ENCODE measurements at places on chromosomes 3 and 15.
A peak's percentile ranks its signal among the peaks of the same experiment; 100 is the strongest.

DNA sequence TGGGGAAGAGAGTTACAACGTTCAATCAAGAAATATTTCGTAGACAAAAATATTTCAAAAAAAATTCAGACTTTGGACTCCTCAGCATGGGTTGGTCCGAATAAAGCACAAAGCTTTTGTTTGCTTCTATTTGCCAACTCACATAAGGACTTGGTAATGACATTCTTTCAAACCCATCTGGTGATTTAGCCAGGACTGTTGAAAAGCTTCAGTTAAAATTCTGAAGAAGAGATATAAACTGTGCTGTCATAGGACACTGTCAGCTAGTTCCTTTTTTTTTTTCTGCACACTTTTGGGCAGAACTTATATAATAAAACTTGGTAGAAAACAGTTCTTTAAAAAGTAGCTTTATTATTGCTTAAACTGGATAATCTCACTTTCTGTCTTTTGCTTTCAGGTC, 660.8 kb upstream of the SGO1 start:
- peak; percentile 20 for DNase-seq

GRCh38 chr15:51699373-51699772, 18.1 kb downstream of the SCG3 start:
- no peak for DNase-seq

DNA sequence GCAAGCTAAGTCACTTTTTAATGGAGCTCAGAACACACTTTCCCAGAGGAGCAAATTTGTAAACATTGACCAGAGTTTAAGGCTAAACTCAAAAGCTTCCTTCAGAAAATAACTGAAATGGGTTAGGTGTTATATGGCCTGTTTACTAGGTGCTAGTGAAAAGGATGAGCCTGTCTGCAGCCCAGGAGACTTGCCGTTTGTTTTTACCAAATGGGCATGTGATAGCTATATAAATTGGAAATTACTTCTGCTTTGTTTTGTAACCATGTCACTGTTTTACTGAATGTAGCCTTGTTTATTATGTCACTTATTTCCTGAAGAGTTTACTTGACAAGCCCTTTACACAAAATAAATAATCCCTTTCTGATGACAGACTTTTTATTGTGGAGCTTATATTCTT, 109.4 kb upstream of the THSD4 start:
- no peak for DNase-seq

- DNase-seq, result no peak
These were observed 11.8 kb upstream of the RIOX2 start for GRCh38 chr3:97983933-97984491.

DNA sequence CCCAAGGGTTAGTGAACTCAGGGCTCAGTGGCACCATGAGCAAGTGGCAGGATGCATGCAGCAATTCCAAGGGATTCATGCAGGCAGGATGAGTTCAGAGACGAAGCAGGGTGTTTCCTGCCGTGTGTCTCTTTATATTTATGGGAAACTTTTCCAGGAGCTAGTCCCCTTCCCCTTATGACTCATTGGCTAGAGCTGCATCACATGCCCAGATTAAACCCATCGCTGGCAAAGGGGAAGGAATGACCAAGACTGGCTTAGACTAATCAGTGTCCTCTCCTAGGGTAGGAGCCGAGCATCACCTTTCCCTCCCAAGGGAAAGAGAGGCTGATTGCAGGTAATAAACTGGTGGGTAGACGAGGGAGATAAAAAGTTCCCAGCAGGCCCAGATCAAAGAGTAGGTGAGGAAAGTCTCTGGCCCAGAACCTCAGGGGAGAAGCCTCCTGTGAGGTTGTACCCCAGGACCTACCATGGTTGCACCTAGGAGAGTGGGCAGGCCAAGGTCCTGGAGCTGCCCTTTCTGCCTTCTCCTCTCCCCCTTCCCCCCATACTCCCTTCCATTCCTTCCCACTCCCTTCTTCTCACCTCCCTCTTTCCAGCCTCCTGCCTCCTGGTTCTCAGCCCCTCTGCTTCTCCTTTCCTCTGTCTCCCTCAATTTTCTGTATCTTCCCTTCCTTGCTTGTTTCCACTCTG, 67.8 kb upstream of the ITGA11 start:
- DNase-seq, result no peak

DNA sequence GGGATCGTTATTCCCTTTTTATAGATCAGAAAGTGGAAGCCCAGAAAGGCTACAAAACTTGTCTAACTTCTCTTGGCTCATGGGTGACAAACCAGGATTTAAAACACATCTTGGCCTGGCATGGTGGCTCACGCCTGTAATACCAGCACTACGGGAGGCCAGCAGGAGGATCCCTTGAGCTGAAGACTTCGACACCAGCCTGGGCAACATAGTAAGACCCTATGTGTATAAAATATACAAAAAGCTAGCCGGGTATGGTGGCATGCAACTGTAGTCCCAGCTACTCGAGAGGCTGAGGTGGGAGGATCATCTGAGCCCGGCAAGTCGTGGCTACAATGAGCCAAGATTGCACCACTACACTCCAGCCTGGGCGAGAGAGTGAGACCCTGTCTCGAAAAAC, 479.1 kb downstream of the MAGI1 start:
- no peak for DNase-seq

GRCh38 chr3:190122198-190122771, 1.6 kb upstream of the P3H2 start:
- DNase-seq, result no peak

DNA sequence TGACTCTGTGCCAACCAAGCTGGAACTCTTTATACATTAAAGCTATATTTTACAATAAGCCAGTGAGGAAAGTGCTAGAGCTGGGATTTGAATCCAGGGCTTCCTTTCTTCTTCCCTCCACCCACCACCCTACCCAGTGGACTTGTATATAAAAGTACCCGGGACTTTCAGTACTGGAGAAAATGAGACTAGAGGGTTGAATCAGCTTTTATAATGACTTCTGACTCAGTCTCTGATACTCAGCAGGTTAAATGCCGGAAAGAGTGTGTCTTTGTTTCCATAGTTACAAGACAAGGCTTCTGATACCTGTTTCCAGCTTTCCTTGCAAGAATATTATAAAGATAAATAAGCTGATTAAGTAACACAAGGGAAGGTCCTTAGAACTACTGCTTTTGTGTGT, 80.9 kb downstream of the FRMD4B start:
- no peak for DNase-seq

DNA sequence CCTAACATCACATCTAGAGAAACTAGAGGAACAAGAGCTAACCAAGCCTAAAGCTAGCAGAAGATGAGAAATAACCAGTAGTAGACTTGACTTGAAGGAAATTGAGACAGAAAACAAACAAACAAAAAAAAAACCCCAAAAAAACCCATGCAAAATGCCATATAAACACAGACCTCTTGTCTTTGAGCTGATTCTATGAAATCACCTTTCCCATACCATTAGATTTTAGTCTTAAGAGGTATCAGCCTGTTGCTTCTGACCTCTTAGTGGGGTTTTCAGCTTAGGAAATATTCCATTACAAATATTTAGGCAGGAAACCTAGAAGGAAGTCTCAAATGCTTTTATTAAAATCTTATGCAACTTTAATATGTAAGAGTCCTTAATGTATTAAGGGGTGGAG, 23.9 kb upstream of the ST3GAL6 start:
- DNase-seq, result no peak

- no peak for DNase-seq
These were observed 46.7 kb downstream of the KLHL6 start for GRCh38 chr3:183508821-183509220.

DNA sequence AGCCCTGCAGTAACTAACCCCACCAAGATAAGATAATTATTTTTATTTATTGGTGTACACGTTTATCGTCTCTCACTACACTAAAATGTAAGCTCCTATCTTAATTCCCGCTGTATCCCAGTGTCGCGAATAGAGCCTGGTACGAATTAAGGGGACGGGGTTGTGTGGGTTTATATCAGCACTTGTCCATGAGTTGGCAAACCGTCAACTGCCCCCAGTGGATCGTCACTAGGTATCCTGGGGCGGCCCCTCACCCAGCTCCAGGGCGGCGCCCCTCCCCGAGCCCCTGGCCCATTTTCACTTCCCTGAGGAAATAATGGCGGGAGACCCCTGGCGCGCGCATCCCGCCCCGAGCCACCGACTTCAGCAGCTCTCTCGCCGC, 465 bp downstream of the RUVBL1 start:
- DNase-seq, result no peak

- no peak for DNase-seq
These were observed 128.1 kb upstream of the GRM7 start for GRCh38 chr3:6732807-6733206.

GRCh38 chr15:38406436-38406835, 47.5 kb upstream of the FAM98B start:
- DNase-seq, result no peak

DNA sequence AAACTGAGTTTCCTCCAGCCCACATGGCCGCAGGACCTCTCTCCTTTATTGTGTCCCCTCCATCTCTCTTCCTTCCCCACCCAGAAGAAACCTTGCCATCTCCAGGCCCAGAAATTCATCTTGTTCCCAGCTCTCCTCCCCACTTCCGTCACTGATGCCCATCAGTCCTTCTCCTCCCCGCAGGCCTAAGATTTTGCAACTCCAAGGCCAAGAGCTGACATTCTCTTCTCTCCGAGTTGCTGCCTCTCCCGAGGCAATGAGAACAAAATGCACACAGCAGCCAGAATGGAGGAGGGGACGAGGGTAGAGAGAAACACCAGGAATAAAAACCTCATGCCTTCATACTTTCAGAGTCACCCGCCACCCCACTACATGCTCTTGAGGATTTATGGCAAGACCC, 526.5 kb upstream of the PROK2 start:
- no peak for DNase-seq

DNA sequence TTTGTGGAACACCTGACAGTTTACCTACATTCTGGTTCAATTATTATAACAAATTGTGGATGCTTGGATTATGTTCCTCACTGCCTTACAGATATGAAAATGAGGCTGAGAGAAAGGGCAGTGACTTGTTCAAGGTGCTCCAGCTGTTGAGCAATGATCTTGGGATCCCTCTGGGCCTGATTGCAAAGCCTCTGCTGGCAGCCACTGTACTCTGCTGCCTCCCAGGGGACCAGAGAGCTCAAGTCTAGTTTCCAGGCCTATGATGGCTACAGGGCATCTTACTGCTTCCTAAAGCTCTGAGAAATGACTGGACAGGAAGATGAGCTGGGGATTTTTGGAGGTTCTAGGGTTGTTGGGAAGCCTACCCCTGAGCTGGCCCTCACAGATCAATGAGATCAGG, 2.3 kb upstream of the SHC4 start:
- peak; percentile 57 for DNase-seq

GRCh38 chr3:189502676-189503257, 128.4 kb upstream of the TP63 start:
- no peak for DNase-seq

GRCh38 chr3:127964053-127964452, 49.0 kb downstream of the KBTBD12 start:
- DNase-seq, result no peak

GRCh38 chr15:28726102-28726501, 13.9 kb upstream of the GOLGA8M start:
- DNase-seq, result no peak

- peak; percentile 28 for DNase-seq
These were observed 2.2 kb downstream of the BMF start for GRCh38 chr15:40106203-40107161.

GRCh38 chr3:95351158-95351557, 1288.3 kb downstream of the NSUN3 start:
- no peak for DNase-seq

DNA sequence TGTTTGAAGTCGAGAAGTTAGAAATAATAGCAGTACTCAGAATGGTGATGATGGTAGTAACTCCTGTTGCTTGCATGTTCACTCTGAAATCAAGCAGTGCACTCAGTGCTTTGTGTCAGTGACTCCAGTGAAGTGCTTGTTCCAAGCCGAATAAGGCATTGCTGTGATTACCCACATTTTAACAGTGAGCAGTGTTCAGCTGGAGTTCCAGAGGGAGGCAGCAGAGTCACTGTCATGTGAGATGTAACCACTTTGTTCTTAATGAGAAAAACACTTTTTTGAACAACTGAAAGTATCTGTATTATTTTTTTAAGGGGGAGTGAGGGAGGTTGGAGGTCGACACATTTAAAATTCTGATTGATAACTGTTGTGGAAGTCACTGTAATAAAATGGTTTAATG, 3.7 kb downstream of the MDFIC2 start:
- peak; percentile 50 for DNase-seq

DNA sequence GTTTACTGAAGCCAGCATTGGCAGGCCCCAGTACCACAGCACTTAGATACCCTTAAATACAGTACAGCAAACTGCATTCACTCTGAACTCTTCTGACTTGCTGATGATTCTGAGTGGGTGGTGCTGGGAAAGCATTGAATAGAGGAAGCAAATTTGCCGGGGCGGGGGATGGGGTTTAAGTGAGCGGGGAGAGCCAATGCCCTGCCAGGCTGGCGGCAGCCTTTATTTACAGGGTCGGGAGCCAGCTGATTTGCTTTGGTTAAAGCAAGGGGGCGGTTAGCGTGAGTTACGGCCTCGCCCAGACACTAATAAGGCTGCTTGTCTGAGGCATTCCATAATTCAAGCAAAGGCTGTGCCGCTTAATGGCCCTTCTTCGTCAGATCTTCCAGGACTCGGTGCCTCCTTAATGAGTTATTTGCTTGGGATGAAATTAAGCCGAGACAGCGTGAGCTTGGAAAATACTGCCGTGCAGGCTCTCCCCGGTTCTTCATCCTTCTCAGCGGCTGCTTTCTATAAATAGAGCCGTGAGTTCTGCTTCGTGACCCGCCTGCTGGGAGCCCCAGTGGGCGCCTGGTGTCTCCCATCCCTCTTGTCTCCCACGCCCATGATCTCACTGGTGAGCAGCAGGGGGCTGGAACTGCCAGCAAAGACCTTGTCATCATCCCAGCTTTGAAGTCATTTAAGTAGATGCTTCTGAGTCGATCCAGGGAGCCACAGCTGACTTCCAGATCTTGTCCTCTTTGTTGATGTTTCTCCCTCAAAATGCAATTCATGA, 25.8 kb downstream of the SPSB4 start:
- DNase-seq, result peak; percentile 60

DNA sequence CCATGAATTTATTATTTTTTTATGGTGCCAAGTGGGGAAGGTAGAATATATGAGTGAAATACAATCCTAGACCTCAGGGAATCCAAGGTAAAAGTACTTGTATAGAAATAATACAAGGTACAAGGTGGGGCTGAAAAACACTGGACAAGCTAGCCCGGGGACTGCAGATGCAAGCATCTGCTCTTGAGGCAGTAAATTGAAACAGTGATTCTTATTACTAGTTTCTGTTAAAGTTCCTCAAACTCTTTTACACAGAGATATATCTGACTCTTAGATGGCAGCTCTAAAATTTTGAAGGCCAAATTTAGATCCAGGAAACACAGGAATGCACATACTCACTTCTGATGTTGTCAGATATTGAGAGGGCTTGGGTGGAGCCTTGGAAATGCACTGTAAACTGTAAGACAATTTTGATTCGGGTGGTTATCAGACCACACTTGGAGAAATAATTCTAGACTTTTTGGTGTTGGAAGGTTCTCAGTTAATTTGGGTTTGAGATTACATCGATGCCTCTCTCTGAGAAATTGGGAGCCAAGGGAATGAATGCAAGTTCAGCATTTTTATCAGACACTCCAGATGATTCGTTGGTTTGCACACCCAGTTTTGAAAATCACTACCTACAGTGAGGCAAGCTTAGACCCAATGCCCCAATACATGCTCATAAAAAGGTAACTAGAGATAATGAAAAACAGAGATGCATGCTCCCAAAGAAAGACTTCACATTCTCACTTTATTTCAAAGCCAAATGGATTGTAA, 7.3 kb downstream of the TP63 start:
- DNase-seq, result no peak

Data from Kasumi-1 (cell line).